Jurkat, Clone E6-1 (cell line): ENCODE measurements at places on chromosomes 2 and 18.

DNA sequence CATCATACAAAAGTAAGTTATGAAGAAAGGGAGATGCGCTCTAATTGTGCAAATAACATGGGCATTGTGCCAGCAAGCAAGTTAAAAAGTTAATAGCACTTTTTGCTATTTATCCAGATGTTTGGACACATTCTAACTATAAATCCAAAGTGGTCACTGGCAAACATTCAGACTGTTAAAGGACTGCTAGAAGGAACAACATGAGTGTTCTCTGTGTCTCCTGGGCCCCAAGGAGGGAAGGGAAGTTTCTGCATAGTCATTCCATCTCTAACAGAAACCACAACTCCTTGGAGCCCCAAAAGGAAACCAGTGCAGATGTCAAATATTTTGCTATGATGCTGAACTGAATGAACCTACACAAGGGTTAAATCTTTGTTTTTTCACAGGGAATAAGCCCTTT, 213.3 kb upstream of the HNRNPA3 start:
- DNase-seq: no peak

- no peak for DNase-seq
Measured at GRCh38 chr2:17728210-17728609, 25.4 kb downstream of the SMC6 start.

DNA sequence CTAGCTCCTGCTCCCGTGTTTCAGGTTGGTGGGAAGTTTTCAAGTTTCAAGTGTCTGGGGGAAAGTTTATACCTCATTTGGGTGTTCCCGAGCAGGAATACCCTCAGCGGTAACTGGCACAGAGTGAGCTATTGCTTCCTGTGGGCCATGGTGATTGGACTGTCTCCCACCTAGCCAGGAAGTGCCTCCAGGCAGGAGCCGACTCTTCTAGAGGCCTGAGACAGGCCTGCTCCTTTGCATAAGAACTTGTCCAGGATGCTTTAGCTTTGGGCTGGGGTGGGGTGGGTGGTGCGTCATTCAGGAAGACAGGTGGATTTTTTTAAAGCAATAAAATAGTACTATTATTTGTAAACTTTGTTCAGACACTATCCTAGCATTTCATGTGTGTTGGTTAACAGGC, 23.5 kb upstream of the DNMT3A start:
- no peak for DNase-seq

DNA sequence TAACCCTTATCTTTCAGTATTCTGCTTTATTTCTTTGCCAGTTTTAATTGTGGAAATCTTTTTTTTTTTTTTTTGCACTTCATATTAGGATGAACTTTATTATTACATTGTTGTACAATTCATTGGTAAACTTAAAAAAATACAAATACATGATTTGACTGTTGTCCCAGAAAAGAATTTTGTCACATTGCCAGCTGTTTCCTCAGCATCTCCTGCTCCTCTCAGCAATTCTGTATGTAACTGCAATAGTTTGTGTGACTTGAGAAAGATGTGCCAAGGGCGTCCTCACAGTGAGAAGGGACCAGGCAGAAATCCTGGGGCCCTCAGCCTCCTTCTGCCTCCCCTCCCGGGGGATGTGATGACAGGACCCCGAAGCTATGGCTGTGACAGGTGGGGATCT, 254.4 kb downstream of the NBAS start:
- no peak for DNase-seq

DNA sequence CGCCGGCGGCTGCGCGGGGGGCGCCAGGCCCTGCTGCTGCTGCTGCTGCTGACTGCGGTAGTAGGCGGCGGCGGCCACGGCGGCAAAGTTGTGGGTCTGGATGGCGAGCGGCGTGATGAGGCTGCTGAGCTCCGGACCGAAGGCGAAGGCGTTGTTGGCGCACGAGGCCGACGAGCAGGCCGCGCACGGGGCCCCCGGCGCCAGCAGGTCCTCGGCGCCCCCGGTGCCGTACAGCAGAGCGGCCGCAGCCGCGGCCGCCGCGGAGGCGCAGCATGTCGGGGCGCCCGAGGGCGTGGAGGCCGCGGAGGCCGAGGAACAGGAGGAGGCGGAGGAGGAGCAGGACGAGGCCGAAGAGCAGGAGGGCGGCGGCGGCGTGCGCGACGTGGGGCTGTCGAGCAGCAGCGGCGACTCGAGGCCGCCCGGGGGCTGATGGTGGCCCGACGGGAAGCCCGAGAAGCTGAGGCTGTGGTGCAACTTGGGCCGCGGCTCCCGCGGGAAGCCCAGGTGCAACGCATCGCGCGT, 1.8 kb downstream of the ZFP36L2 start:
- DNase-seq: no peak

- no peak for DNase-seq
Measured at GRCh38 chr2:32824070-32824809, 122.5 kb upstream of the LTBP1 start.

DNA sequence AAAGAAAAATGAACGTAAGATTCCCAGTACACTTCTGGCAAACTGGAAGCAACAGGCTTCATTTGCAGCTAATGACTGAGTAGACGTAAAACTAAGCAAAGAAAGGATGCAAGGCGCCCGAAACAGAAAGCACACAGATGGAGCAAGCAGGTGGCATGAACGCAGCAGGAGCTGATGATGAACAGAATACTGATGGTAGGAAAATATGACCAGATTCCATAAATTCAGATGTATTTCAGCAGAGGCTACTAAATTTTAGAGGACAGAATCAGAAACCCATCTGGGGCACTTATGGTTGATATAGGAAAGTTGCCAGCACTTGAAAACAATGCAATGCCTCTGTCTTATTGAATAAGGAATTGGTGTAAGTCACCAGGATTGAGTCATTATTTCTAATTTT, 658.7 kb upstream of the LINC00305 start:
- DNase-seq: no peak

DNA sequence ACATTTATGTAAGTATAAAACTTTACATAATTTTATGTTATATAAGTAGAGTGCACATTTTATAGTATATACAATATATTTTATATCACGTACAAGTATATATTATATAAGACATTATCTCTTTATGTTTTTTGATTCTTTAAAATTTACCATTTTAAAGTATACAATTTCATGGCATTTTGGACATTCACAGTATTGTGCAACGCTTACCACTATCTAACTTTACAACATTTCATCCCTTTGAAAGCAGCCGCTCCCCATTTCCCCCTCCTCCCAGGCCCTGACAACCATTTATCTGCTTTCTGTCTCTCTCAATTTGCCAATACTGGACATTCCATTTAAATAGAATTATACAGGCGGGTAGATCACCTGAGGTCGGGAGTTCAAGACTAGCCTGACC, 512.5 kb downstream of the TSN start:
- DNase-seq: no peak

- DNase-seq: no peak
Measured at GRCh38 chr2:234326694-234327093, 170.2 kb downstream of the ARL4C start.

DNA sequence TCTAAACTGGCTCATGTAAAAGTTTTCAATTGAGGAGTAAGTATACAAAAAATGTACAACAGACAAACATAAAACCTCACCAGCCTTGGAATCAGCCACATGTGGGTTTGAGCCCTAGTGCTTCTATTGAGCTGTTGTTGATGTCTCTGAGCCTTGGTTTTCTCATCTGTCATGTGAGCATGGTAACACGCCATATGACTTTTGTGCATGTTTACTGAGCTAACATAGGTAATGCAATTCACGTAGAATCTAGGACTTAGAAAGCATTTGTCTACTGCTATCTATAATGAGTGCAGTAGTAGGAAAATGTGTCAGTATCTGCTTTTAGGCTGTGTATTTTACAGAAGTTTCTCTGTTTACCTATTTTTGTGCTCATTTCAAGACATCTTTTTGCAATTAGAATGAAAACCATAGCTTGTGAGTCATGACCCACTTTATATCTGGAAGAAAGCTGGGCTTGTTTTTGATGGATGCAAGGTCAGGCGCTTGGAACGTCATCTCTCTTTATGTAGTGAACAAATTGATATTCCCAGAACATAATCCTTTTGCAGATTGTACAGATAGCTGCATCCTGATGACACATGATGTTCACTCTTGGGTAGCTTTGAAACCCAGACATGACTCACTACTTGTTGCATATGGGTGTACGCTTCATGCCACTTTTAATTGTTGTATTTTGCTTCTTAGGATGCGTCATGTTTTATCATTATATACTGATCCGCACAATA, 94.3 kb downstream of the RNF144A start:
- DNase-seq: no peak

DNA sequence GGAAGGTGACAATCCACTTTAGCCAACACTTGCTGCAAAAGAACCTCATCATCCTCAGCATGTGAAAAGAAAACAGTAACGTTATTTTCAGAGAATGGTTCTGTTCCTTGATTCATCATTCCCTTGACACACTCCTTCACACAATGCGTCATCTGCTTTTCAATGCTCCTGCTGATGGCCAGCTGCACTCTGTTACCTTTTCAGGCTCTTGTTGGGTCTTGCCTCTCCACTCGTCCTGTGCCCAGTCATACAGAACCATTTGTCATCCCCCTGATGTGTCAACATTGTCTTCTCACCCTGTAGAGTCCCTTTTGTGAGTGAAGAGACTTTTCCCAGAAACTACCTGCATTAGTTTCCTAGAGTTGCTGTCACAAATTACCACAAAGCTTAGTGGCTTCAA, 12.2 kb upstream of the DTNA start:
- no peak for DNase-seq

GRCh38 chr2:133836691-133837345, 268.6 kb upstream of the NCKAP5 start:
- DNase-seq: no peak

DNA sequence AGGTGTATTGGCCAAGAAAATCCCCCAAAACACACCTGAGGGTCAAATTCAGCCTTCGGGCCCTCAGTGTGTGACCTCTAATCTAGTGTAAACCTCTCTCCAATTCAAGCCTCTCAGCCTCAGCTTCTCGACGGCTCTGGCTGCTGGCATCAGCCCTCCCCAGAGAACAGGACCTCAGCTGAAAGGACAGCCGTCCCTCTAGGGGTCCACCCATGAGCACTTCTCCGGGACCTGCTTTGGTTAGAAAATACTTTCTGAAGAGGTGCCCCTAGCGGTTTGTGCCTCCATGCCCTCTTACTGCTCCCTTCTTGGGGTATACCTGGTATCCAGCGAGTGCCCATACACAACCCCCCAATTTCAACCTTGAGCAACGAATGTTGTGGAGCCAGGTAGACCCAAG, 48.8 kb downstream of the INHBB start:
- DNase-seq: no peak

DNA sequence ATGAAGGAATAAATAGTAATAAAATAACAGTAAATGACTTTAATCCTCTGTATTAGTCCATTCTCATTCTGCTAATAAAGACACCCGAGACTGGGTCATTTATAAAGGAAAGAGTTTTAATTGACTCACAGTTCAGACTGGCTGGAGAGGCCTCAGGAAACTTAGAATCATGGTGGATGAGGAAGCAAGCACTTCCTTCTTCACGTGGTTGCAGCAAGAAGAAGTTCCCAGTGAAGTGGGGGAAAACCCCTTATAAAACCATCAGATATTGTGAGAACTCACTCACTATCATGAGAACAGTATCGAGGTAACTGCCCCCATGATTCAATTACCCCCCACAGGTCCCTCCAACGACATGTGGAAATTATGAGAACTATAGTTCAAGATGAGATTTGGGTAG, 727.9 kb upstream of the LINC00305 start:
- DNase-seq: no peak

DNA sequence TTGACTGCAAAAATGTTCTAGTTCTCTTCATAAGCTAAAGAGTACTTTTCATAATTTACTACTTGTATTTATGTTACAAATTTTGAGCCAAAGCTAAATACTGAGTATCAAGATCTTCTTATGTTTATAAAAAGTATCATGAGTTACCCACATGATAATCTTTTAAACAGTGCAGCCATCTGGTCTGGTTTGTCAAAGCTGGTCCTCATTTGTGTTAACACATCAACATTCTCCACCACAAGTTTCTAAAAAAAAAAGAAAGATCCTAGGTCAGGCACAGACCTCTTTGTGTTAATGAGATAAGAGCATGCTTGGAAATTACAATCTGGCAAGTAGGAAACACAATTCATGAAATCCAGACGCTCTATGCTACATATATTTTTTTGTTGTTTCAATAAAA, 75.5 kb upstream of the FRZB start:
- no peak for DNase-seq

DNA sequence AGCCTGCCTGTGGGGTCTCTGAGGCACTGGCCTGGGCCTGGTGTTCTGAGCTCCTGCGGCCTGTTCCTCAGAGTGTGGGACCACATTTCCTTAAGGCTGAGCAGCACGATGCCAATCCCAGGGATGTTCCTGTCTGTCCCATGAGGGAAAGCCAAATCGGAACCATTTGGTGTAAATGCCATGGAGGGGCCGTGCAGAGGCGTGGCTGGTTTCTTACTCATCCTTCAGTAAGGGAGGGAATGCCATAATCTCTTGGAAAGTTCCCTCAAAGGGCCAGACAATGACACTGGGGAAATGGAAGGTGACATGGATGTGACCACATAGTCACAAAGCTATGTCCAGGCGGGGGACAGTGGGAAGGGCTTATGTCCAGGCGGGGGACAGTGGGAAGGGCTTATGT, 14.4 kb upstream of the PTMA start:
- DNase-seq: no peak

DNA sequence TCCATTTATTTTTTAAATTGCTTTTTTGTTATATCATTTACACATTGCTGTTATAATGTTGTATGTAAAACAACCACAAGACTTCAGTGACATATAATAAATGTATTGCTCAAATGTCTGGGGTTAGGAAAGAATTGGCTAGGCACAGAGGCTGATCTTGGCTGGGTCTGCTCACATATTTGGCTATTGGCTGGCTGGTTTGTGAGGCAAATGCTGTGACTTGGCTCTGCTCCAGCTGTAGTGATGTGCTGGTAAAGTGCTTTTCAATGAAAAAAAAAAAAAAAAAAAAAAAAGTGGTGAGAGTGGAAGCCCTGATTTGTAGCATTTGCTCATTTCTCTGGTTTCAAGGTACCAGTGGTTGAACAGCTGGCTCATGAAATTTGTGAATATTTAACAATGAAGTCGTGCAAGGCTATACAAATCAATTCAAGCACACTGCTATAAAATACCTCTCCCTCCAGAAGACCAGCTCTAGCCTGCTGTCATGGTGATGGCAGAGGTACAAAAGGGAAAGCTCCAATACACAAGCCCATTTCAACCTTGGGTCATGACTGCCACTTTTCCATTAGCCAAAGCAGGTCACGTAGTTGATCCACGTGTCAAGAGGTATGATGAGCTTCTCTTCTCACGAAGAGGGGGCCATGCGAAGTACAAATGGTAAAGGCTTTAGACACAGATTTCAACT, 43.7 kb upstream of the RIT2 start:
- no peak for DNase-seq
